Upper lobe of right lung (tissue), 1 donor: ENCODE measurements at places on chromosomes 1 and 21.
A peak's percentile ranks its signal among the peaks of the same experiment; 100 is the strongest.

DNA sequence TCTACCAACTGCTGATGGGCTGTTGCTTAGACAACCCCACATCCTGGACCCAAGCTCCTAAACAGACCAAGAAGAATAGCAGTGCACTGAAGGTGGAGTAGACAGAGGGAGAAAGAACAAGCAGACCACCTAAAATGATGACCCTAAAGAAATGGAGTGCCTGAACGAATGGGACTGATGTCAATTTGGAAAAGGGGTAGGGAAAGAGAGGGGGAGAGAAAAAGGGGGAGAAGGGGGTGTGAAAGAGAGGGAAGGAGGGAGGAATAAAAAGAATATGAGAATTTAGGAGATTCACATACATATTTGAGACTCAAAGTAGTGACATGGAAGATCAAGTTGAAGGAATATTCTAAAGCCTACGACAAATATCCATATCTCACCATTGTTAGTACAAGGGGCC, 144.4 kb upstream of the DUSP10 start:
- no peak for DNase-seq

DNA sequence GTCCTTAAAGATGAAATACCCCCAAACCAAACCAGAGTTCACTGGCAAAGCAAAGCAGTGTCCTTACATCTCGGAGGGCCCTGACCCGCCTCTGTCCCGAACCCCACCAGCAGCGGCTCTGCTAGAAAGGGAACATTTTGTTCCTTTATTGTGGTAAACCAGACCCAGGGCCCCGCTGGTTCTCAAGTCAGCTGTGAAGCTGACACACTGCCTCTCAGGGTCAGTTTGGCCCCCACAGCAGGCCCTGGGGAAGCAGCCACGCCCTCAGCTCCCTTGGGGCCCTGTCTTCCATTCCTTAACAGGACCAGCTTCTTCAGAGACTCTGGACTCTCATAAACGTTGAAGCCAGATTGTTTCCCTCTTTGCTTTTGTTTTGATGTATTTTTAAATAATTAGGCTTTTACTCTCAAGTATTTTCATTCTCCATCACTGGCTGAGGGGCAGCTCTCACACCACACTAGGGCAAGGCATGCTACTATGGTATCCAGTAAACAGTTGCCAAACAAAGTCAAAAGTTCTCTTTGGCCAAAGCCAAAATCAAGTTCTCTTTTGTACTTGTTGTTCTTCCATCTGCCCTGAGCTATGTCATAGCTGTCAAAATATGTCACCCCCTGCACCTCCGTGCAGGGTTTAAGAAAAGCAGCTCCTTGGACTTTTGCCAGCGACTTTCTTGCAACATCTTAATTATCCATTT, 61.1 kb upstream of the ANGPTL1 start:
- DNase-seq, result no peak

DNA sequence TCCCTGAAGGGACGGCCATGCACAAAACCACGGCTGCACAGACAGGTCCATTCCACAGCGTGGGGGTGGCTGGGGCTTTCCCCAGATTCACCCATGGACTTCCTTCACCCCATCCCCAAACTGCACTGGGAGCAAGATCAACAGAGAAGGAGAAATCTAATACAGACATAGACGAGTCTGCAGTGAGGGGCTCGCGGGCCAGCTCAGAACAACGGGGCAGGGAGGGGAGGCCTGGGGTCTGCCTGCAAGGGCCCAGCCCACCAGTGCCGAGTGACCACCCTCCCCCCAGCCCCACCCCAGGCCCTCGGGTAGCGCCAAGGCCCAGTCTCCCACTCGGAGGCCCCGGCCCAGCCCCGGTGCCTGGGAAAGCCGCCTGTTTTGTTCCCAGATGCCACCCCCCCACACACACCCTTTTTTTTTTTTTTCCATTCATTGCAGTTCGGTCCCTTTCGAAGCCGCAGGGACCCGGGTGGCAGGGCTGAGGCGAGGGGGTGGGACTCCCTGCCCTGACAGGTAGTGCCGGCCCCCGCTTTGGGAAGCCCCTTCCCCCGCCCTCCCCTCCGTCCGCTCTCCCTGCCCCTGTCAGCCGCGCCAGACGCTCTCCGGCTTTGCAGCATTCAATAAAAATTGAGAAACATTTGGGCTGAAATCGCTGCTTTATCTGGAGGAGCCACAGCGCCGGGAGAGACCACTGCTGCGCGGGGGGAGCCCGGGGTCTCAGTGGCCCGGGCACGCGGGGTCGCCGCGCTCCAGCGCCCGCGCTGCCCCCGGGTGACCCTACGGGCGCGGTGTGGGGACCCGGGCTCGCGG, 543 bp upstream of the EPHB2 start:
- peak; percentile 77 for DNase-seq

DNA sequence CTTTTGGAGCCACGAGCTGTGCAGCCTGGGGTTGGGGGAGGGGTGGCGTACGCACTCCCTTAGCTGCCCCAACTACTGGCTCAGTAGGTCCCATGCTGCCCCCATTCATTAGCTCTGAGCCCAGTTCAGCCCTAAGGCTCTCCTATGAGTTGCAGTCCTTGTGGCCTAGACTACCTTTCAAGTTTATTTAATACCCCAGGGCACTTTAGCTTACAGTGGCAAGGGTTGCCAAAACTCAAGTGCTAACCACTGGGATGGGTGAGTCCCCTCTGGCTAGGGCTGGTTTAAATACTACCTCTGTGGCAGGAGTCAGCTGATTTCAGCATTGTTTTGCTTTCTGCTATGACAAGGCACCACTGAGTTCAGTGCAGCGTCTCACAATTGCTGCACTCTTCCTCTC, 118.2 kb downstream of the ODF2L start:
- no peak for DNase-seq

DNA sequence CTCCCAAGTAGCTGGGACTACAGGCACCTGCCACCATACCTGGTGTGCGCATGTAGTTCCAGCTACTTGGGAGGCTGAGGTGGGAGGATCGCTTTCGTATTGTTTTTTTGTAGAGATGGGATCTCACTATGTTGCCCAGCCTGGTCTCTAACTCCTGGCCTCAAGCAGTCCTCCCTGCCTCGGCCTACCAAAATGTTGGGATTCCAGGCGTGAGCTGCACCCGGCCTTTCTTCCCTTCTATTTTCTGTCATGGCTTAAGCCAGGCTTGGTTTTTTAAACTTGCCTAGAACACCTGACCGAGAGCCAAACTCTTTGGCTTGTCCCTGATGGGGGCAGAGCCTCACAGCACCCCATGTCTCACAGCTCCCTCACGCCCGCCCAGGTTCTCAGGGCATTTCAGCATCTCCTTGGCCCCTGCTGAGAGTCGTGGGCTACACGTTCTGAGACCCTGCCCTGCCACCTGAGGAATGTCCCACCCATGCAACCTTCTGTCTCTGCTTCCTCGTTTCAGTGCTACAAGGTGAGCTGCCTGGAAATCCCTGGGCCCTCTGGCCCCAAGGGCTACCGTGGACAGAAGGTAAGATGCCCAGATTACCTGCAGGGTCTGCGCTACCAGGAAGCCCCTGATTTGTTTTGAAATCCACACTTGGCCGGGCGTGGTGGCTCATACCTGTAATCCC, 15.7 kb downstream of the COL6A2 start:
- no peak for DNase-seq

- DNase-seq, result no peak
Measured at GRCh38 chr1:8204826-8205225, 113.1 kb upstream of the SLC45A1 start.

DNA sequence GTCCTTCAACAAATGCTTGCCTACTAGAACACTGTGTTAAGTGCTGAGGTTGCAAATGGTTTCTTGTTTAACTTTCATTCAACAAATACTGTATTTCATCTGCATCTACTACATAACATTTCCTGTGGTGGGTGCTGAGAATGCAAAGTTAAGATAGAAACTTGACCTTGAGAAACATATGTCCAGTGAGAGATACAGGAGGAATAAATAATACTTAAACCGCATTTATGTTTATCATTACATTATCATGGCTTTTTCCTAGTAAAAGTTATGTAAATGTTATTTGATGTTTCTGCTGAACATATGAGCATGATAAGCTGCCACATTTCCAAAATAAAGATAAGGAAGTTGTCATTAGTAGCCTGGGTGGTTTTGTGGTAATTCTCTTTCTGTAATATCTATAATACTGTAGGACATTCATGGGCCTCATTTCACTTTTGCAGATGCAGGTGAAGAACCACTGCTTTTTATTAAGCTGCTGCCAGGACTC, 590.4 kb downstream of the PLPP3 start:
- no peak for DNase-seq

DNA sequence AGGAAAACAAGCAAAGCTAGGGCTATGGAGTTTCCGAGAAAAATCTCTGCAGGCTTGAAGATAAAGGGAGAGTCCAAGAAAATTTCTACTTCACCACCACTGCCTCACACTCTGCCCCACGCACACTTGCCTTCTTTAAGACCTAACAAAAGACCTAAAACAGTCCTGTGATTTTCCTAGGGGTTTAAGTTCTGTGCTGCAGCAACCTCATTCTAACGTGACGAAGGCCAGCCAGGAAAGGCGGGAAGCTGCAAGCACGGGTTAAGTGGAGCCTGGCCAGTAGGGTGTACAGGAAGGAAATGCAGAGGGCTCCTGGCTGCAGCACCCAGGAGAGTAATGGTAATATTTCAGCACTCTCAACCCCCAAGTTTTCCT, 1.5 kb downstream of the SPATA6 start:
- no peak for DNase-seq

DNA sequence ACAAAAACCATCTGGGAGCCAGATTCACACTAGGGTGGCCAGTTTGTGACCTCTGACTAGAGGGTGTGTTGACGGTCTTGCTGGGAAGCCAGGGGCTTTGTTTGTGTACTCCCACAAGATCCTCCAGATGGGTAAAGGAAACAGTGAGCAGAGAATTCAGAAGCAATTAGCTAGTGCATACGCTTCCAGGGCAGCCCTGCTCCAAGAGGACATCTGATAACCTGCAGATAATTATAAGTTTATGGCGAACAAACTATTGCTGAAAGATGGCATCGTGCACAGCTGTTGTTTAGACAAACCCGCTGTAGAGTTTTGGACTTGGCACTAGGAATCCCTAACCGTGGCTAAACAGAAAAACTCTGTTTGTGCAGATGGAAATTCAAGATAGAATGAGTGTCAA, 326.4 kb downstream of the TGFB2 start:
- DNase-seq, result no peak

- no peak for DNase-seq
Measured at GRCh38 chr1:99348397-99349132, 84.3 kb downstream of the PLPPR4 start.

DNA sequence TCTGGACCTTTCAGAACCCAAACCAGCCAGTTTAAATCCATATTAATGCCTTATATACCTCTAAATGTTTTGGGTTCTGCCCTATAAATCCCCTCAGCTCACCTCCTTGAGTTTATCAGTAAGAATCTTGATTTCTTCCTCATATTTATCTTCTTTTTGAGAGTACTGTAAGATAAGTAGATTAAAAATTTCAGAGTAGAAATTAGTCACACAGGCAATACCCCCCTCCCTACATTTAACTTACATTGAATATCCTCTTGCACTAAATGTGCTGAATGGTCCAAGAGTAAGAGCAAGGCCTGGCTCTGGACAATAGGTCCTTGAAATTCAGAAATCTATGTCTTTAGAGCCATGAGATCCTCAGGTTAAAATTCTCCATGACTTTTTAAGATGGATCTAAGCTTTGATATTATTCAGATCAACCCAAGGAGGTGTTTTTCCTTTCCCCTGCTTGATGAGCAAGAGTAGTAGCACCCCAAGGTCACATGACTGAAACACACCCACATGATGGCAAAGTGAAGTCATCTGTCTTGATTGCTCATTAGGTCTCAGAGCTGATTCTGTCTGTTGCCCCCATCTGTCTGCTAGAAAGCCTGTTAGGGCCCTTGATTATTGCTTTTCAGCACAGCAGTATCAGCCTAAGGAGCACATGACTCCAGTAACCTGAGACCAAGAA, 15.8 kb upstream of the NUP210L start:
- no peak for DNase-seq

DNA sequence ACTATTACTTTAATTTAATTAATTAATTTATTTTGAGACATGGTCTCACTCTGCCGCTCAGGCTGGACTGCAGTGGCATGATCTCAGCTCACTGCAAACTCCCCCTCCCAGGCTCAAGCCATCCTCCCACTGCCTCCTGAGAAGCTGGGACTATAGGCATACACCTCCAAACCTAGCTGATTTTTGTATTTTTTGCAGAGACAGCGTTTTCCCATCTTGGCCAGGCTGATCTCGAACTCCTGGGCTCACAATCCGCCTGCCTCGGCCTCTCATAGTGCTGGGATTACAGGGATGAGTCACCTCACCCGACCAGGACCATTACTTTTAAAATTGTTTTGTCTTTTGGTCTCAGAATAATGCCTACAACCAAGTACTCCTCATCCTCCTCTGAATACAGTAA, 15.6 kb downstream of the YY1AP1 start:
- no peak for DNase-seq

GRCh38 chr1:190243056-190243455, 234.6 kb downstream of the BRINP3 start:
- no peak for DNase-seq

- DNase-seq, result no peak
Measured at GRCh38 chr1:67323087-67323486, 15.4 kb downstream of the IL12RB2 start.

GRCh38 chr1:8822373-8823294, 5.2 kb upstream of the RERE start:
- DNase-seq, result no peak

GRCh38 chr21:46424039-46424591, 34.6 kb upstream of the DIP2A start:
- no peak for DNase-seq

DNA sequence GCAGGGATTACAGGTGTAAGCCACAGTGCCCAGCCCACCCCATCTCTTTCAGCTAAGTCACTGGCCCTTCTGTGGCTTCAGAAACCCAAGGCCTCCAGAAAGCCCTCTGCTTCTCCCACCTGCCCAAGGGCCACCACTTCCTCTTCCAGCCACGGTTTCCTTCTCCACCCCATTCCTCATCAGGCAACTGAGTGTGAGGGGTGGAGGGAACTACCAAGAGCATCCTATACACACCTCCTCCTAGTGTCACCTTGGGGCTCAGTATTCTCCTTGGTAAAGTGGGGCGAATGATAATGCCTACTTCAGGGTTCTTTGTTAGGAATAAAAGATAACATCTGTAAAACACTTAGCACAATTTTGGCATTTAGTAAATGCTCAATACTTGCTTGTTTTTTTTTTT, 30.0 kb downstream of the KNCN start:
- DNase-seq, result no peak

- DNase-seq, result peak; percentile 76
Measured at GRCh38 chr1:200971955-200972711, 51.4 kb downstream of the KIF21B start.

DNA sequence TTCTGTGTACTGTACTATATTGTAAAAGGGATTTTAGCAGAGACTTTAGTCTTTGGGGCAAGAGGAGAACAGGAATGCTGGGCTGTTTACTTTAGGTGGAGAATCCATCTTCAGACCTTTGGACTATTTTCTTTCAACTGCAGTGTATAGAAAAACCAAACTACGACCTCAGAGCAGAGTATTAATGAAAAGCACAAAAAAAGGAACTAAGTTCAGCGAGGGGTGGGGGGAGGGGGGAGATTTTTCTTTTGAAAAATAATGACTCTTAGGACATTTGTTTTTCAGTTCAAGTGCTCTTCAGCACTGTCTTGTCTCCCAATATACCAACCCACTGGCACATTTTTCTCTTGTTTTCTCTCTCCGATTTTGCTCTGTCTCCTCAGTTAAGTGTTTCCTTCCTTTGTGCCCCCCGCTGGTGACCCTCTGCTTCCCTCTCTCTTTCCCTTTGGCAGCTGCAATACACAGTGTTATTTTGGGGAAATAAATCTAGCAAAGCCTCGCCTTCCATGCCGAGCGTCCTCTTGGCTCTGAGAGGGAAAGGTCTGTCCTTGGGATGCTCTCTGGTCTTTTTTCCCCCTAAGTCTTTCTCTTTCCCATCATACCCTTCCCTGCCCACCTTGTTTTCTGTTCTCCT, 44.8 kb downstream of the ACP6 start:
- no peak for DNase-seq
